Stimulated activated CD4-positive, alpha-beta T cell treated with anti-CD3 and anti-CD28 coated beads, Interleukin-2, amount 100 ng/mL, for 24 hours (primary cell): ENCODE measurements at places on chromosomes 16 and 17.

DNA sequence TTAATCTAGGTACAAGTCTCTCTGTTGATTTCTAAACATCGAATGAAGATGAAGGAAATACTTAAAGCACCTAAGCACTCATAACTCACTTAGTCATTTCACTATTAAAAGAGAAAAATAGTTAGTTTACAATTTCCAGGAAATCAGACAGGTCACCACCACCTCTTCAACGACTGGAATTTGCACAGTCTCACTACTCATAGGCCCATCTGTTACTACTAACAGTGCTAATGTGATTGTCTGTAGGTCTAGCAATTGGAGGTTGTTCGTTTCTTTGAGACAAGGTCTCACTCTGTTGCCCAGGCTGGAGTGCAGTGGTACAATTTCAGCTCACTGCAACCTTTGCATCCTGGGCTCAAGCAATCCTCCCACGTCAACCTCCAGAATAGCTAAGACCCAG is 444.6 kb downstream of the MAF start:
- DNase-seq: no peak

DNA sequence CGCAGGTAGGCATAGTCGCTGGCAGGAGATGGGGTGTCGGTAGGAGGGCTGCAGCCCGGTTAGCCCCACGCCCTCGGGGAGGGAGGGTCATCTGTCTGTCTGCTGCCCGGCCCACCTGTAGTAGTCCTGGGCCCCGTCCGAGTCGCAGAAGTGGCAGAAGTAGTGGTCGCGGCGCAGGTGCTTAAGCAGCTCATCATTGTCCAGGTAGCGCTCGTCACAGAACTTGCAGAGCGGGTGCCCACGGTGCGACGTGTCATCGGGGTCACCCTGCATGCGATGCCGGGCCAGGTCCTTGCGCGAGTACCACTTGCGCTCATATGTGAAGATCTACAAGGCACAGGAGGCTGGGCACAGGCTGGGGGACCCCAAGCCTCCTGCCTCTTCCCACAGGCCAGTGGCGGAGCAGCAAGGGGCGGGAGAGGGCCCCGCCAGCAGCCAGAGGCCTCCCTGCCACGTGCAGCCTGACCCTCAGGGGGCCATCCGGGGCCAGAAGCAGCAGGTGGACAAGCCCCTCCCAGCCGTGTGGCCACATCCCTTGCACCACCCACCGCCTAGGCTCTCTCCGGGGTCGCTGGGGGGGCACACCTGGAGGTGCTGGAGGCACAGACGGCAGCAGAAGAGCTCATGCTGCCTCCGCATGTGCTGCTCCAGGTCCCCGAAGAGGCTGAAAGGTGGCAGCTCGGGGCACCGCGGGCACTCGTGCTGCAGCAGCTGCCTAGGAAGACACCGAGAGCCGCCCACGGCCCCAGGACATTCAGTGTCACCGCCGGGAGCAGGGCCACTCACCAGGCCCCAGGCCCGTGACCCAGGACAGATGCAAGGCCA is 7.0 kb downstream of the ZNF598 start:
- no peak for DNase-seq

DNA sequence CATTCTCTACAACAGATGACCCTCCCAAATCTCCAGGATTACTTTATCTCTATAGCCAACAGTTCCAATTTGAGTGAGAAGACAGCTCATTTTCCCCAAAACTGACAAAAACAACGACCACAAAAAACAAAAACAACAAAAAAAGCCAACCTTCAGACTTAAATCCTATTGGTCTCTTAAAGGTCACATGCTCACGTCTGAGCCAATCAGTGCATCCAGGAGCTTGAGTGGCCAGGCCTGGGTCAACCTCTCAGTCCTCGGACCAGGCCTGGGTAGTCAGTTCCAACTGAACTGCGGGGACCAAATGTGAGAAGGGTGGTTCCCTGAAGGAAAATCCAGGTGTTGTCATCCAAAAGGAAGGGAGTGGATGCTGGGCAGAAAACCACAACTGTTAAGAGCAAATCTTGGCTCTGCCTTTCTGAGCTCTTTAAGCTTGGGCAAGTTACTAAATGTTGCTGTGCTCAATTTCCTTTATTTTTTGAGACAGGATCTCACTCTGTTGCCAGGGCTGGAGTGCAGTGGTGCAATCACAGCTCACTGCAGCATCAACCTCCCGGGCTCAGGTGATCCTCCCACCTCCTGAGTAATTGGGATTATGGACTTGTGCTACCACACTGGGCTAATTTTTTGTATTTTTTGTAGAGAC is 43.0 kb upstream of the MSI2 start:
- DNase-seq: no peak

DNA sequence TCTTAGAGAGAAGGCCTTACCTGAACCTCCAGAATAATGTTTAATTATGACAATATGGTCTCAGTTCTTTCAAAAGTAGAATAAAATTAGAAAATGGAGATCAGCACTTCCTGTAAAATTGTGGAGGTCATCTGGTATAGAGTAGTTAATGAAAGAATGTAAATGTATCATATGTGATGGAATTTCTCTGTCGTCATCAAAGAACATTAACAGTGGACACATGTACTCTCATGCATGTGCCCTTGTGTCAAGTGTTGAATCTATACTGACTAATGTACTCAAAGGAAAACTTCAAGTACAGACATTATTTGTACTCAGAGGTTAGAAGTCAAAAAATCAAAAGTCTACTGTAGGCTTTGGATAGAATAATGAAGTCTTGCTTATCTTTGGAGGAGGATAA is 129.2 kb upstream of the MYOCD start:
- DNase-seq: no peak

- no peak for DNase-seq
Measured at GRCh38 chr17:42989726-42990652, 8.2 kb upstream of the RPL27 start.

DNA sequence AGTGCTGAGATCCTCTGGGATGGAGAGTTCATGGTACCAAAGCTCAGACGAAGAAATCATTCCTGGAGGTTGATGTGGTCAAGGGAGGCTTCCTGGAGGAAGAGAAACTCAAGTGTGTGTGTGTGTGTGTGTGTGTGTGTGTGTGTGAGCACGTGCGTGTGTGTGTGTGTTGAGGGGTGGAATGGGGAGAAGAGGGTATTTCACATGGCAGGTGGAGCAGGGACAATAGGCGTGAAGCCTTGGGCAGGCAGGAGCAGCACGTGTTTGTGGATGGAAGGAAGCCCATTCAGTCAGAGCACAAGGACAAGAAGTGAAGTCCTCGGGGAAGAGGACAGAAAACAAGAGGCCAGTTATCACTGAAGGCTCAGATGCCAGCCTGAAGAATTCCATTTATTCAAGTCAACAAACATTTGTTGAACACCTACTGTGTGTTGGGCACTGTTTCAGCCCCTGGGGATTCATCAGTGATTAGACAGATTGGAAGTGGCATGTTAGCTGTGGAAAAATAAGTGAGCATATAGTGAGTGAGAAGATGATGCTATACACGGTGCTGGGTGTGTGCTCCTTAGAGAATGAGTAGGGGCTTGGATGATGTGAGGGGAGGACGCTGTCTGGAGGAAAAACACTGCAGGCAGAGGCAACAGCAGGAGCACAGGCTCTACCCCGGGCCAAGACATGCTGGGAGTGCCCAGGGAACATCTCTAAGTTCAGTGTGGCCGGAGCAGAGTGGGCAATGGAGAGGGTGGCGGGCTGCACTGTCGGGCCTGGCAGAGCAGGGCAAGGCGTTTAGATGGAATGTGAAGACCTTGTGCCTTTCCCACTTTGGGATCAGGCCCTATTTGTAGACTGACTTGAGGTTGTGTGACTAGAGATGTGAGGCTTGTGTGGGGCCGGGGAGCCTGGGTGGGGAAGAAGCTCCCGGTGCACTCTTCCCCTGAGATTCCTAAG is 267.1 kb downstream of the CBLN1 start:
- DNase-seq: no peak

- peak; percentile 58 for DNase-seq
Measured at GRCh38 chr16:27314161-27314723, 468 bp downstream of the IL4R start.

- no peak for DNase-seq
Measured at GRCh38 chr17:71959154-71959553, 161.7 kb upstream of the SOX9 start.

DNA sequence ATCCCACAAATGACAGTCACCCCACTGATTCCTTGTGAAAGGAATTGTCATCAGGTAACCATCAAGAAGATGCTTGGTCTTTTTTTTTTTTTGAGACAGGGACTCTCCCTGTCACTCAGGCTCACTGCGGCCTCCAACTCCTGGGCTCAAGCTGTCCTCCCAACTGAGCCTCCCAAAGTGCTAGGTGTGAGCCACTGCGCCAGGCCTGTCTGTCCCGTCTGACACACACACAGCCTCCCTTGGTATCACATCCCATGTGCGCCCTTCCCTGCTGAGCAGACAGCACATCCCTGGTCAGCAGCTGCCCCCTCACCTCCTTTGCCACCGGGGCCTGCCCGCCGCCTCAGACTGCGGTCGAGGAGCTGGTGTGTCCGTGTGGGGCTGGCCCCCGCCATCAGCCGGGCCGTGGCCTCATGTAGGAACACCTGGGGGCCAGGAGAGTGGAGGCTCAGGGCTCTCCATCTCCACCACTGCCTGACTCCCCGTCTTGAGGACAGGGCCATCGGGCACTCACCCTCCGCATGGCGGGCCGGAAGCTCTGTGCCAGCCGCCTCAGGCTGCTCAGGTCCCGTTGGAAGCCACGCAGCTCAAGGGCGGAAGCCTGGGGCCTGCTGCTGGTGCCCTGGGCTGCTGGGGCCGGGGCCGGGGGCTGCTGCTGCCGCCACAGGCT is 23.6 kb downstream of the SREBF1 start:
- DNase-seq: no peak

DNA sequence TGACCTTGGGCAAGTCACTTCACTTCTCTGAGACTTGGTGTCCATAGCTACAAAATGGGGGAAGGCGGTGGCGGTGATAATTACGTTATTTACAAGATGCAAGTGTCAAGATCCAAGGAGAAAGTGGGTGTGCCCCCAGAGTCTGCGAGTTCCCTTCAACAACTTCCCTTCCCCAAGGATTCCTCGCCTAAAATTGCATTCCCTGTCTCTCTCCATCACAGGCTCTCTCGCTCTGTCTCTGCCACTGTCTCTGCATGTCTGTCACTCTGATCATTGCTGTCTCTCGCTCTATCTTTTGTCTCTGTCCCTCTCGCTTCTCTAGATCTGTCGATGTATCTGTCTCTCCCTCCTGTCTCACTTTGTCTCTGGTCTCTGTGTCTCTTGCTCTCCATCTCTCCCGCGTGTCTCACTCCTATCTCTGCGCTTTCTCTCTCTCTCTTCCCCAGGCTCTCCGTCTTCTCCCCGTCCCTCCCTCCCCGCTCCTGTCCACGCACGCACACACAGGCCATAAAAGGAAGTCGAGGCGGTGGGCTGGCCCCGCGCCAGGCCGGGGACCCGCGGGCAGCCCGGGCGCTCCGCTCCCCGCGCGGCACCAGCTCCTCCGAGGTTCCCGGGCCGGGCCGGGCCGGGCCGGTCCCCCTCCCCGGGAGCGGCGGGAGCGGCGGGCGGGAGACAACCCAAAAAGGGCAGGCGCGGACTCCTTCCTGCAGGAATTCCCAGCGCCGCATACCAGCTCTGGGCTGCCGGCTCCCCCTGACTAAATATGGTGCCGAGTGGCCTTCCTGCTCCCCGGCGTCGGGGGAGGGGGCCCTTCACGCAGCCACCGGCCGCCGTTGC is 1.1 kb upstream of the MYH11 start:
- no peak for DNase-seq

DNA sequence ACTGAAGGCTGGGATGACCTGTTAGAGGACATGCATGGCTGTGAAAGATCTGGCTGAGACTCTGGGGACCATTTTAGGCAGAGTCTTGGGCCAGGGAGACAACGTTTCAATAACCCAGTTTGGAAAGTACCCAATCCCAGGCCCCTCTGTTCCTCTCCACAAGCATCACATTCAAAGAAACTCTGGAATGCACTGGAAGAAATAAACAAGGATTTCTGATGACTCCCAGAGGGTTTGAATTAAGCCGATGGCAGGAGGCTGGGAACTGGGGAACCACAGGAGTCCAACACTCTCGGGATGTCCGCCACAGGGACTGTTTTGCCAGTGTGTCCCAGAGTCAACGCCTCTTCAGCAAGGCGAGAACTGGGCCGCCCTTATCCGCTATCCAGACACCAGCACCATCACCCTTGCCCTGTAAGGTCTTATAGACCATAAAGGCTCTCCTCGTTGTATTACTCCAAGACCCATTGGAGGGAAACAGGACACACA is 3.3 kb downstream of the PMP22 start:
- DNase-seq: no peak
